Effector memory CD8-positive, alpha-beta T cell (primary cell): ENCODE measurements at places on chromosomes 2 and 18.

DNA sequence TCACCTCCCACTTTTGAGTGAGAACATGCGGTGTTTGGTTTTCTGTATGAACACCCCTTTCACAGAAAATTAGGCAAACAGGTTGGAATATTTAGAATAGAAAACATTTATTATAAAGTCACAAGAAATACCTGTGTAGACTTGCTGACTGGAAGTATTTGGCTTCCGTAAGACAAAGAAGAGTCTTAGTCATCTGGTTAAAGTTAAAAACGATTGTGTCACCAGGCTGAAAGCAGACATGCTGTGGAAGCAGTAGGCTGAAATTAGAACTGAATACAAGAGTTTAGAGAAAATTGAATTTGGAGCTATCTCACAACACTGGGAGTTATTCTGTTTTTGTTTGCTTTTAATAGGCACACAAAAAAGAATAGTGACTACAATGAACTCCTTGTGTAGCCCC is 16.2 kb upstream of the CLASP1 start:
- no peak for DNase-seq

- DNase-seq: no peak
These were observed 94.9 kb upstream of the RNU4ATAC start for GRCh38 chr2:121435790-121436189.

GRCh38 chr18:9771261-9771976 is 63.3 kb downstream of the RAB31 start:
- peak; percentile 36 for DNase-seq

- DNase-seq: peak; percentile 34
These were observed 1.9 kb downstream of the MEX3C start for GRCh38 chr18:51195451-51196117.

GRCh38 chr2:29201979-29202378 is 86.8 kb downstream of the CLIP4 start:
- no peak for DNase-seq
